ENCODE measurements at places on chromosomes 6 and 20. TPM values are rescaled to one million over a fixed set of nuclear protein-coding genes. Genes with fewer than 3 reads are reported as not detected.

GRCh38 chr6:125111219-125111983 is 42.2 kb upstream of the TPD52L1 start:
- DNase-seq = no peak

- DNase-seq = peak; percentile 66
These were observed 63.2 kb downstream of the SLC24A3 start for GRCh38 chr20:19275630-19276071.

DNA sequence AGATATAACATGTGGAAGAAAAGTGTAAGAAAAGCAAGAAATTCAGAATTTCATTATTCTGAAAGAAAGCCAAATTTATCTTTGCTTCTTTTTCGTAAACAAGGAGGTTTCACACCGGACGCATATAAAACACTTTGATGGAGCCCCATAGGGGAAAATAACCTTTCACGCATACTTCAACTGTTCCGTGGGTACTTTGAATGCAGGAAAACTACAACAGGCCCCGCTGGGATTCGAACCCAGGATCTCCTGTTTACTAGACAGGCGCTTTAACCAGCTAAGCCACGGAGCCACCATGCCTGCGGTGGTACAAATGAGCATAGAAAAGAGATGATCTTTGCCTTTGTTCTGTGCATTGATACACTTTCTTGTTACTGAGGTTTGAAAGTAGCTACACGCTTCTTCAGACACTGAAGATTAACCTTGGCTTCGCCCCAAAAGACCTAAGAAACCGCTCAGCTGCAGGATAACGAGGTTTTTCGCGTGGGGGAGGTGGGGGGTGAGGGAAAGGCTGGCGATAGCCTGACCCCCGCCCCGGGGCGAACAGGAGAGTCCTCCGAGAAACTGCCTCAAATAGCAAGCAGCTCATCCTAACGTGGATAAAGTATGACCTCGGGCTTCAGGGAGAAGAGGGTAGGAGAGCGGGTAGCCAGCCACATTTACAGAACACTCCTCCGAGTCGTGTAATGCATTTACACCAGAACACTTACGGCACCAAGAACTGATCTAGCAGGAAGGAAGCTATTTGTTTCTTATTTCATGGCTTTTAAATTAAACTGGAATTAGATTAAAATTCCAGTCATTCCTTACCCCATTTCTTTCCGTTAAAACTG is 5.3 kb upstream of the HMGN4 start:
- peak; percentile 88 for DNase-seq

DNA sequence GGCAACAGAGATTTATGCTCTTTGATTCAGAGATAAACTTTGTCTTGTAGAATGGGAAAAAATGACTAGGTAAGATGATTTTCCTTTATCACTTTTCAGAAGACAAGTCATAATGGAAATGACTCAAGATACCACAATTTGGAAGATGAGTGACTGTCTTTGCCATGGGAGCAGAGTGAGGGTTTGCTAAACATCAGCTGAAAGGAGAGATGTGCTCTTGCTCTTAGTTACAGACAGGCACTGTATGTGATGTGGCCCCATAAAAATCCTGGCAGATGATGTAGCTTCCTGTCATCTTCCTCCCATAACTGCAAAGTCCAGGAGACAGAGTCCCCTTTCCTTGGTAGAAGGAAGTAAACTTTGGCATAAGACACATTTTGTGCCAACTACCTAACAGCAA is 47.6 kb downstream of the BACH2 start:
- DNase-seq = no peak

GRCh38 chr20:21702553-21703470 is 2.7 kb upstream of the PAX1 start:
- DNase-seq = peak; percentile 59

DNA sequence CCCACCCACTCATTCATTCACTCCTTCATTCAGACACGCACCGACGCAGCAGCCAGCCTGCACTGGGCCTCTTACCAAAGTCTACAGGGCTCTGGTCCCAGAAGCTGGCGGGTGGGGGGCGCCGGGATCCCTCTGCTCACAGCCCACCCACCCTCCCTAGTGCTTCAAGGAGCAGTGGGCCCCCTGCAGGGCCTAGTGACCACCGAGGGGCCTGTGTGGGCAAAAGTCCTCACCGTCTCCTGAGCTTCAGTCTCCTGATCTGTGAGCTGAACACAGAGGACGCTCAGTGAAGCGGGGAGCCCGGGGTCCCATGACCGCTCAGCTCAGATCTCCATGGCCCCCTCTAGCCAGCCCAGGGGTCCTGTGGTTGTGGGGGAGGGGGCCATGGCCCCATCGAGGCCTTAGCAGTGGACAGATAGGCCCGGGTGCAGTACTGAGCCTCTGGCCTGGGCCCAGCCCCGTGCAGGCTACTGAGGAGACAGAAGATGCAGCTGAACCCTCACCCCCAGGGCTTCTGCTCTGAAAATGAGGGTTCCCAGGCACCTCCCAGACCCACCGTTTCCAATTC is 33.4 kb upstream of the MRGBP start:
- peak; percentile 15 for DNase-seq

GRCh38 chr6:111461860-111462259 is 21.2 kb downstream of the REV3L start:
- DNase-seq = no peak

GRCh38 chr6:40510442-40510841 is 76.7 kb downstream of the LRFN2 start:
- no peak for DNase-seq

DNA sequence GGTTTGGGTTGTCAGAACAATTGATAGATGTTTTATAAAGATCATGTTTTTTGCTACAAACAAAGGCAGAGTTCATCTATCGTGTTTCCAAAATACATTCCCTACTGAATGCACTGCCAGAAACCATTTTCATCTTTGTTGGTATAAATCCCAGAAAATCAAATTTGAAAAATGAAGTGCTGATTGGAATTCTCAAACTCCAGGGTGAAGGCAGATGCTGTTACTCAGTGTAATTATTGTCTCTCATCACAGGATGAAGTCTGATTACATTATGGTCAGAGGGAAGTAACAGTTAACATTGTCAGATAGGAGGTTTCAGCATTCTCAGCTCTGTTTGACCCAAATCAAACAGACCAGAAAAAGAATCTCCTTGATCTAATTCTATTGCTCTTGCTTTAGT is 198.4 kb upstream of the KCNK16 start:
- no peak for DNase-seq

GRCh38 chr6:75183099-75183541 is 22.7 kb downstream of the COL12A1 start:
- no peak for DNase-seq

DNA sequence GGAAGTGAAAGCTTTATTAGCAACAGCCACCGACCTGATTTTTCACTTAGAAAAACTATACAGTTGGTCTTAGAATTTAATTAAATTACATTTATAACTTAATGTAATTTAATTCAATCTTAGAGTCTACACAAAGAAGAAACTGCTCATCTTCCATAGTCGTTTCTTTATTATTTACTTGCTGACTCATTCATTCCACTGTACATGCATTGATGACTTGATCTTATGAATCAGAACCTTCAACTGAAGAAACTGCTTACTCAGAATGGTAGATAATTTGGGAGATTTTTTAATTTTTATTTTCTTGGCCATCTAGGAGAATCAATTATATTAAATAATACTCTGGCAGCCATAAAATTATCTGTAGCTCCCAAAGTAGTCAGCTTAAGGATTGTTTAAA is 1021.6 kb upstream of the FLRT3 start:
- DNase-seq = no peak

- peak; percentile 48 for DNase-seq
These were observed 15.5 kb upstream of the ZFP57 start for GRCh38 chr6:29696147-29697125.

DNA sequence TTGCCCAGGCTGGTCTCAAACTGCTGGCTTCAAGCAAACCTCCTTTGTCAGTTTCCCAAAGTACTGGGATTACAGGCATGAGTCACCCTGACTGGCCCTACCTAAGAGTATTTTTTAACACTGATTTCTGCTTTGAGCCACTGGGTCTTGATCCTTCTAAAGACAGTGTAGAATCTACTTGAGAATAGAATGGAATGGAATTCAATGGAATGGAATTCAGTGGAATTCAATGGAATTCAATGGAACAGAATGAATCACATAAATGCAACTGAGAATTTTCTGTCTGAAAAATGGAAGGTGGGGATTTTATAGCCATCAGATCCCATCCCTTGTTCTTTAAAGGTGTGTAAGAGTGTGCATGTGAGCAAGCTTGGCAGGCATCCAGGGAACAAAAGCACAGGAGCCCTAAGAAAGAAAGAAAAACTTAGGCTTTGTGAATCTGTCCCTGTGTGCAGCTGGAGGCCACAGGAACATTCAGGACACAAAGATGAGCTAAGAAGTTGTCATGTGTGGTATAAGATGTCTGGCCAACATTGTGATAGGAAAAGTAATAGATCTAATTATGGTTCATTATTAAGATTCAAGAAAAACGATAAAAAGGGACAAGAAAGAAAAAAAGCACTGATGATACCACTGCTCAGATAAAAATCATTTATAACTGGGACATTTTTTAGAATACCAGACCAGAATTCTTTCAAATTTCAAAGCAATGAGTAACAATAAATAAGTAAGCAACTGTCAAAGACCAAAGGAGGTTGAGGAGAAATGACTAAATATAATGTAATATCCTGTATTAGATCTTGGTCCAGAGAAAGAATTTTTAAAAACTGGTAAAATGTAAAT is 681.0 kb upstream of the GJE1 start:
- DNase-seq = no peak

DNA sequence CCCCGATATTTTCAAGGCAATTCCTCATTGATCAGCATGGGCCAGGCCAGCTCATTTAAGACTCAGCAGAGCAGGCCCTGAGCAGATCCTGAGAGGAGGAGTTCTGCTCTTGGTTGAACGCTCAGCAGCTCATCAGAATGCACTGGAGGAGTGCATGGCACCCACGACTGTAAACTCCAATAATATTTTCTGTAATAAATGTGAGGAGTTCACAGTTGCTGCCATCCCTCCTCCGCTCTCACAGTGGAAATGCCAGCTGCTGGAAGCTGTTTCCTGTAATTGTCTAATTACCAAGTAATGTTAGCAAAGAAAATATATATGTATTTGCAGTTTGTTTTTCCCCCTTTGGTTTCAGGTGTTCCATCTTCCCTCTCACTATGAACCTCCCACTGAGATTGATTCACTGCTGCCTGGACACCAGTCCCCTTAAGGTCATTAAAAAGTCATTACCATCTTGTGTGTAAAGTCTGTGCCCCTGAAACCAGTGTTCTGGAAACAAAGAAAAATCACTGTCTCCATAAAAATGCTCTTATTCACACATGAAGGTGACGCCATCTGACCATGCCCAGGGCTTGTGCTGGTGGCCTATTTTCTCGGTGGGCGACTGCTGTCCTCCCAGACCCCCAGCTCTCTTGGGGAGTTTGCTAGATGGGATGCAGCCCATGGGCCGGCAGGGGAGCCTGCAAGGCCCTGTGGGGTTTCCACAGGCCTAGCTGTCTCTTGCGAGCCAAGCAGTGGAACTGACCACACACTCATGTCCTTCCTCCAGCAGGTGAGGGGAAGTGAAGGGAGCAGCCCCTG is 374.2 kb downstream of the ZFAND3 start:
- no peak for DNase-seq

GRCh38 chr20:428658-429200 is 20.6 kb downstream of the RBCK1 start:
- no peak for DNase-seq

DNA sequence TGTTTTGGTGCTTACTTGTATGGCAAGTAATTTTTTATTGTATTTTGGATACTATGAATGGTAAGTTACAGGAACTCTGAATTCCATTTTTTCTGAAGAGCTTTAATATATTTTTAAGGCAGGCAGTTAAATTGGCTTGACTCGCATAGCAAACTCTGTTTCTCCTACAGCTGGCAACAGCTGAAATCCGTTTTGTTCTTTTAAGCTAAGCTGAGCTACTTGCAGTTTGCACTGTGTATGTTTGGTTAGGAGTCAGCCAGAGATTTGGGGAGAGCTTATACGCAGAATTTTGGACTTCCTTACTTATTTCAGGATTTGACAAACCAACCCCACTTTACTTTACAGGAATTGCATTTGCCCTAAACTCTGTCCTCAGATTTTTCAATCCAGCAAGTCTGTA is 179.1 kb downstream of the COL19A1 start:
- DNase-seq = no peak

DNA sequence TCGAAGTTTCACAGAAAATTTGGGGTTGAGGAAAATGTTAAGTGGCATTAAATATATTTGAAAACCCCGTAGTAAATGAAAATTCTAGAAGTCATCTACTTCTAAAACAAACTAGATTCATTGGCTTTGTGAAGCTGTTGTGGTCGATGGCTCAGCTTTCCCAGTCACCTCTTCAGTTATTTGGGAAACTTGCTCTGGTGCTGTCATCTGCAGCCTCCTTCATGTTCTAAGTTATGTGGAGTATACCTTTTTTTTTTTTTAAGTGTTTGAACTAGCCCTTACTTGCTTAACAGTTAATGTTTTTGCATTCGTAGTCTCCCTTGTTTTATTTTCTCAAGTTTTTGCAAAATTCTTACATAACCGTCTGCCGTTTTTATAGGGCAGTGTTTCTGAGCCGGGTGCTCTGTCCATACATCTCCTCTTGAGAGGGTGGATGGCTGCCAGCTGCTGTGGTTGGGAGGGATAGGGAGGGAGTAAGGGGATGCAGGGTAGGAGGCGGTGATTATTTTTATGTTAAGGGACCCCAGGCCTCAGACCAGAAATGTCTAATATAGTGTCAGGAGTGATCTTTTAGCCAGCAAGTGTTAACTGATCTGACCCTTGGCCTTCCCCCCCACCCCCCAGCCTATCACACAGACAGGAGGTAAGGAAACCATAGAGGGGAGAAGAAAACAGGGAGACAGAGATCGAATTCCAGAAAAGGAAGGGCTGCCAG is 7.1 kb downstream of the RREB1 start:
- no peak for DNase-seq

BCAS1 gene
- total RNA-seq = not detected

TCF15 gene
- 11.8 TPM for total RNA-seq

TMEM74B gene
- total RNA-seq = 4.1 TPM

SAMD3 gene
- total RNA-seq = 0.32 TPM

TMEM200A gene
- 0.15 TPM for total RNA-seq

AGER gene
- 3.0 TPM for total RNA-seq

CST3 gene
- total RNA-seq = 887 TPM

TSHZ2 gene
- total RNA-seq = 5.2 TPM
